ENCODE measurements at places on chromosomes 4 and X. TPM values are rescaled to one million over a fixed set of nuclear protein-coding genes. Genes with fewer than 3 reads are reported as not detected.

GRCh38 chr4:2077537-2078460 lies 18.7 kb downstream of the NAT8L start:
- no peak for DNase-seq

- DNase-seq, result no peak
Observed at GRCh38 chr4:8362483-8362882, 78.0 kb downstream of the ACOX3 start.

DNA sequence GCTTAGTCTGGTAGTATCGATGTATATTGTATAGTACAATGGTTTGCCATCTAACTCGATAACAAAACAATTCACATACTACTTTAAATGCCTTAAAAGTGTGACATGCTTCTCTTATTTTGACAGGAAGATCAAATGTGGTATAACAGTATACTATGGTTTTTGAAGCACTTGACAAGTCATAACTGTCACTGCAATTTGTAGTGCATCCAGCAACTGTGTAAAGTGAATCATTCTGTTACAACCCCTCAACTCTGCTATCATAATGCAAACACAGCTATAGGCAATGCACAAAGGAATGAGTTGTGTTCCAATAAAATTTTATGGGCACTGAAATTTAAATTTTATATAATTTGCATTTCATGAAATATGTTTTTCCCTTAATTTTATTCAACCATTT lies 14.0 kb downstream of the RAP1GDS1 start:
- no peak for DNase-seq

GRCh38 chr4:162535121-162535520 lies 371.3 kb upstream of the FSTL5 start:
- no peak for DNase-seq

DNA sequence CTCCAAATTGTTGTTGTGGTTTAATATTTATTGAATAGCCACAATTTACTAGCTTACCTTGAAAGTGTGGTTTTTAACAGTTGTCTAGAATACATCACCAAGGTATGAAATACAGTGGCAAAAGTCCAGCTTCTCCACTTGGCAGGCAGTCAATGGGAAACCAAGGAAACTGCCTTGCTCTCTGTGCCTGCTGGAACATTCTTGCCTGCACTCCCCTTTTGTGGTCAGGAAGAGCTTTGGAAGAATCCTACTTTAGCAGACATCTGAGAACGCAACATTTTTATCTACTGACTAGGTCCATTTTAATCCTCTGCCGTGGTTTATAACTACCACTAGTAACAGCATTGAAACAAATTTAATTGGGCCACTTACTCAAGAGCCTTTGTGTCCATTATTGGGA lies 64.5 kb downstream of the TENM3 start:
- DNase-seq, result no peak

- DNase-seq, result no peak
Observed at GRCh38 chr4:107616838-107617389, 103.1 kb downstream of the PAPSS1 start.

- DNase-seq, result no peak
Observed at GRCh38 chrX:129649268-129650182, 5.2 kb downstream of the APLN start.

The PNMA3 gene
- total RNA-seq, result 2.6 TPM

The CSAG1 gene
- not detected for total RNA-seq

The CTPS2 gene
- 4.6 TPM for total RNA-seq

The PDHA2 gene
- total RNA-seq, result not detected
